Activated T-cell treated with anti-CD3 and anti-CD28 coated beads, Interleukin-2, amount 50 U/mL, for 1 hour (primary cell): ENCODE measurements at places on chromosomes 7 and 10.

DNA sequence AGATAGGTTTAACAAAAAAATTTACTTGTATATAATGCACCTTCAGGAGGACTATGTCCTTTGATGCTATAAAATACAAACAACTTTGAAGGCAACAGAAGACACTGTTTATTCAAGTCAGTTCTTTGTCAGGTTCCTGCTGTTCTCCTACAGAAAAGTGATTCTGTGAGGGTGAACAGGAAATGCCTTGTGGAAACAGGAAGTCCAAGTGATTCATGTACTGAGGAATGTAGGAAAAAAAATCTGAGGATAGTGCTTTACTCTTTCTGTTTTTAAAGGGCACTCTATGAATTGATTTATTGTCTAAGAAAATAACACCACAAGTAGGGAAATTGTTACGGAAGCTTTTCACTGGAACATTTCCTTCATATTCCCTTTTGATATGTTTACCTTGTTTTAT lies 171.9 kb downstream of the HDAC9 start:
- no peak for DNase-seq

DNA sequence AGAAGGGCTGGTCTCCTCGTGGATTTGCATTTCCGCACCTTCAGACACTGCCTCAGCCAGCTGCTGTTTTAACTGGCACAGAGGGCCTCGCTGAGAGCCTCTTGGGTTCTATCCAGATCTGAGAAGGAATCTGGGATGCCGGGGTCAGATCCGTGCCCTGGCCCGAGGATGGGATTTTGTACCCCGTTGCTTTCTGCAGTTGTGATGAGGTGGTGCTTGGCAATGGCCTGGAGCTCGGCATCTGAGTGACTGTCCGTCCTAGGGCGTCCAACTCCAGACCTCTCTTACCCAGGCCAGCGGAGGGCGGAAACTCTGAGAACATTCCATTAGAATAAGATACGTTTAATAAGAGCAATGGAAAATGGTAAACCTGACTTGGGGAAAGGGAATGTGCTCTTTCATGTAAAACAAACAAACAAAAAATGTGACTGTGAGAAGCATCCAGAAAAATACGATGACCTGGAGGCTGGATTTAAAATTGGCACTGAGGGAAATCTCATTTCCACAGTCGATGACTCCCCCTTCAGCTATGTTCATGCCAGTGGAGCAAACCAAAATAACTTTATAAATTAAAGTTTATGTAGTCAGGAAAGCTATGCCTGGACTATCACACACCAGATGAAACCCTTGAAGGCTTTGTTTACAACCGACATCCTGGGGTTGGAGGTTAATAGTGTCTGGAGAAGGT lies 39.6 kb downstream of the GRK5 start:
- no peak for DNase-seq

DNA sequence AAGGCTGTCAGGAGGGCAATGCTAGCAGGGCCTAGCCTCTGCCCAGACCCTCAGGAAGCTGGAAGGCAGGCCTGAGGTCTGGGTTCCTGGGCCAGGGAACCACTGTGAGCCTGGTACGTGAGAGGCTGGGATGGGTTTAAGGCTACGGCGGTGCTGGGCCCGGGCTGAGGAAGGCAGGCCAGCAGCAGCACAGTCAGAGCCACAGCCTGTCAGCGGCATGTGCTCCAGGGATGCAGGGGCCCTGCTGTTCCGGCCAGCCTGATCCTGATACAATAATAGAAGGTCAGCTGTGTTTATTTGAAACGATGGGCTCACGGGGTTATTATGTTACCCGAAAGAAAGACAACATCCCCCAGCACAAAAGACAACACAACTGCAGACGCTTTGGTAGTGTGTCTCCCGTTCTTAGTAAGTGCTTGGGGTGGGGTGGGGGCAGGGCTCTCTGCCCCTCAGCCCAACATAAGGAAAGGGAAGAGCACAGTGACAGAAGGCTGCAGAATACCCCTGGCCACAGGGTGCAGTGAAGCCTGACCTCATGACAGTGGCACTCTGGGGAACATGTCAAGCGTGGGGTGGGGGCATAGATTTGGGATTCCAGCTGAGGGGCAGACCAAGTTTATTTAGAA lies 95.0 kb downstream of the COL13A1 start:
- DNase-seq: no peak

- no peak for DNase-seq
These were observed 63.7 kb downstream of the GRM8 start for GRCh38 chr7:127189074-127189473.

GRCh38 chr10:129099992-129100391 lies 367.0 kb upstream of the MGMT start:
- no peak for DNase-seq

DNA sequence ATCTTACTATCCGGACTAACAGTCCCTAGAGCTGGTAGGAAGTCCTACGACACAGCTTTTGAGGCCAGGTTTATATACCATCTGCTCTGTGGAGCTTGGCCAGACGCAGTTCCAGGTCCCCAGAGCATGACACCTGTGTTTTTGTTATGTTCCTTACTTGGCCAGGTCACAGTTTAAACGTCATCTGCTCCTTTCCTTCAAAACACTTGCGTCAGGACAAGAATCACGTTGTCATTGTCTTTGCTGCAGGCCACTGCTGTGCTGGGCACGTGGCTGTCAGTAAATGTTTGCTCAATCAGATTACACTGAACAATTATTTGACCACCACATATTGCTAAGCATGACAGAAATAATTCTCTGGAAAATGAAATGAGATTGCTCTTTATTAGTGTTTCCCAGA lies 23.9 kb downstream of the SLC18A2 start:
- no peak for DNase-seq
